ENCODE measurements at places on chromosomes 13 and 19. TPM values are rescaled to one million over a fixed set of nuclear protein-coding genes. Genes with fewer than 3 reads are reported as not detected.

DNA sequence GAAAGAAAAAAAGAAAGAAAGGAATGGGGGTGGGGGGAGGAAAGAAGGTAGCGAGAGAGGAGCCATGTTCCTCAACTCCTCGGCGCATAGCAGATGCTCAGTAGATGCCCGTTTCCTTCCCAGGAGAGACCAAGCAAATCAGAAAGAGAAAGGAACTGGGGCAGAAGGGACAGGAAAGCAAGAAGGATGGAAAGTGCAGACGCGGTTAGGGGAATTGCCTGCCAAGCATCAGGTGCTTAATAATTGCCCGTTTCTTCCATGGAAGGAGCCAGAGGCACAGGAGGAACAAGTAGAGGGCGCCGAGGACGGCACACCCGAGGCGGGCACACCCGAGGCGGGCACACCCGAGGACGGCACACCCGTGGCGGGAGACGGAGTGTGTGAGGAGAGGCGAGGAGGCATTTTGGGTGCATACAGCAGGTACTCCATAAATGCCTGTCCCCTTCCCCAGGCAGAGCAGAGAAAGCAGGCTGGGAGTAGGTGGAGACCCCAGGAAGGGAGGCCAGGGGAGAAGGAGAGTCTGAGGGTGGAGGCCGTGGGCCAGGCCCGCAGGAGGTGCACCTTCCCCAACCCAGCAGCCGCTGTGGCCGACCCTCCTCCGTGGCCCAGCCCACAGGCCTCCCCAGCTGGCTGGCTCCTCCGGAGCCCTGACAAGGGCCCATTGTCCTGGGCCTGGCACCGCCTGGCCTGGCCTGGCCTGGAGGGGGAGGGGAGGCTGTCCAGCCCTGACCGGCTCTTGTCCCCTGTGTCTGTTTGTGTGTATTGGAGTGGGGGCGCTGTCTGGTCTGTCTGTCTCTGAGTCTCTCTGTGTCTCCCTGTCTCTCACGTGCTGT is 14.6 kb downstream of the JOSD2 start:
- peaks cover 2% of the 10 kb centered on the region for H3K4me1 ChIP-seq
- H3K4me3 ChIP-seq = no peak overlapping the region
- H3K36me3 ChIP-seq = no peaks in the 10 kb centered on the region
- DNase-seq = no peak
- no peaks in the 10 kb centered on the region for H3K27me3 ChIP-seq

The LILRB1 gene
- 50.8 TPM for total RNA-seq

DNA sequence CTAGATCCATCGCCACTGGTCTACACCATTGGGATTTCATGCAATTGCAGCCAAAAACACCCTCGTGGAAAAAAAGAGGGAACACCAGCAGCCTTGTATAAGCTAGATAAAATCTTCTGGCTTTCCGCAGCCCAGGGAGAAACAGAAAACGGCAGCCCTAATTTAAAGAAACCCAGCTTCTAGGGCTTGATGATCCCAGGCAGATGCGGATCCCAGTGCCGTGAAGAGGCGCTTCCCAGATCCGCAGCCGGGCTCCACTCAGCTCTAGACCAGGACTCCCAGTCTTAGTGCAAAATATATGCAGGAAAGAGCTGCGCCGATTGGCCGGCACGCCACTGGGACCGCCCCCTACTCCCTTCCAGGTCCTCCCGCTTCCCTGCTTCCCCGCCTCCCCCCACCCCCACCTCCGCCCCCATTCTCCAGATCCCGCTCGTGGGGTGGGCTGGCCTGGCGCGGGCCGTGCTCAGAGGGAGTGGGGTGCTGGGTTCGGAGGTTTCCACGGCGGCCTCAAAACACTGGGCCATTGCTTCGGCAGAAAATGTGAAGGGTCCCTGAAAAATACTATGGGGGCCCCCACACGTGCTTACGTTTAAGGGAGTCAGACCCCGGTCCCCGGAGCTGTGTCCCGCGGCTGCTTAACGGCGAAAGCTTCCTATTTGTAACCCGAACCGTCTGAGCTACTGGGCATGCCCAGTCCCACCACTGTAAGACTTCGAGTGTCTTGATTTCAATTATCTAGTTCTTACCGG is 63.1 kb downstream of the SERP2 start:
- peak overlapping the region; percentile 63 for H3K4me3 ChIP-seq
- H3K4me1 ChIP-seq = peaks cover 77% of the 10 kb centered on the region
- H3K36me3 ChIP-seq = peaks cover 18% of the 10 kb centered on the region
- peak overlapping the region; percentile 98 for H3K27ac ChIP-seq
- H3K27me3 ChIP-seq = no peaks in the 10 kb centered on the region

GRCh38 chr19:5897189-5897969 is 6.2 kb downstream of the NDUFA11 start:
- peaks cover 5% of the 10 kb centered on the region for H3K27me3 ChIP-seq
- H3K27ac ChIP-seq = peak overlapping the region; percentile 77
- peaks cover 38% of the 10 kb centered on the region for H3K36me3 ChIP-seq
- DNase-seq = no peak
- H3K4me3 ChIP-seq = no peak overlapping the region

The PRR22 gene
- 12.1 TPM for total RNA-seq

The CD22 gene
- total RNA-seq = not detected

GRCh38 chr13:60787083-60787482 is 390.1 kb downstream of the TDRD3 start:
- no peak for DNase-seq
- no peak overlapping the region for H3K4me3 ChIP-seq

DNA sequence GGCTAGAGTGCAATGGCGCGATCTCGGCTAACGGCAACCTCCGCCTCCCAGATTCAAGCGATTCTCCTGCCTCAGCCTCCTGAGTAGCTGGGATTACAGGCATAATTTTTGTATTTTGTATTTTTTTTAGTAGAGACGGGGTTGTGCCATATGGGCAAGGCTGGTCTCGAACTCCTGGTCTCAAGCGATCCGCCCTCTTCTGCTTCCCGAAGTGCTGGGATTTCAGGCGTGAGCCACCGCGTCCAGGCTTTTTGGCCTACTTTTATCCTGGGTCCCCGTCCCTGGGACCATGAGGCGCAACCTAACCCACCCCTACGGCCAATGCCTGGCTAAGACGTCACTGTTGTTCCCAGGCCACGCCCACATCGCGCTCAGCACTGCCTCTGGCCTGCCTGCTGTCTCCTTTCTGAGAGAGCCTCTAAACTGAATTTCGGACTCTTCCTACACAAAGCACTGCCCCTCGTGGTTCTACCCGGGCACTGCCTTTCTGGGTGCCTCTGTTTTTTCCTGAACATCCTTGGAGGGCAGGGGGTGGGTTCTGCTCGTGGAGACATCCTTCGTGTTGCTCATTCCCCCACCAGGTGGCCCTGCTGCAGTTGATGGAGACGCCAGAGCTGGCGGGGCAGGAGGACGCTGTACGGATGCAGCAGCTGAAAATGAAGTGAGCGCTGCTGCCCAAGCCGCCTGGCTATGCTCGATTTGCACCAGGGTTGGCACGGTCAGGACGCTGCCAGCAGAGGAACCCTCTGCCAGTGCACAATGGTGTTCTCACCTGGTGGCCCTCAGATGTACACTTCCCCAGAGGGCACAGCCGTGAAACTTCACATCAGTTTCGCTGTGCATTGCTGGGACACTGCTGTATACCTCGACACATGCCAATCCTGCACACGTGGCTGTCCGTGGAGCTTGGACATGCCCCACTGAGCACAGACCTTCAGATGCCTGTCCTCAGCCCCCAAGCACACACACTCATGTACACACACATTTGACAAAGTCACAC is 2.0 kb downstream of the REX1BD start:
- peak; percentile 92 for DNase-seq
- no peak overlapping the region for H3K27ac ChIP-seq
- peaks cover 27% of the 10 kb centered on the region for H3K4me1 ChIP-seq
- peaks cover 16% of the 10 kb centered on the region for H3K36me3 ChIP-seq
- no peak overlapping the region for H3K4me3 ChIP-seq

The SLITRK5 gene
- total RNA-seq = 3.3 TPM

DNA sequence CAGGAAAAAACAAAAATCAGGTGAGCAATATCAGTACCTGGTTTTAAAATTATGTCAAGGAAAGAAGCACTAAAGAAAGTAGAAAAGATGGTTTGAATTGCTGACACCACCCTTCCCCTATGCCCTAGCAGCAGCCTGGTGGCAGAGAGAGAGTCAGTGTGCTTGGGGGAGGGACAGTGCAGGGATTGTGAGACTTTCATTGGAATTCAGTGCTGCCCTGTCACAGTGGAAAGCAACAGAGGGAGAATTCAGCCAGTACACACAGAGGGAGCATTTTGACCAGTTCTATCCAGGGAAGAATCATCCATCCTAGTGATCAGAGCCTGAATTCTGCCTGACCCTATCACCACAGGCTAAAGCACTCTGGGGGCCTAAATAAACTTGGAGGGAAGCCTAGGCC is 222.4 kb upstream of the PCDH17 start:
- H3K27me3 ChIP-seq = no peaks in the 10 kb centered on the region
- no peak for DNase-seq
- no peak overlapping the region for H3K4me3 ChIP-seq
- no peak overlapping the region for H3K27ac ChIP-seq
- H3K4me1 ChIP-seq = no peaks in the 10 kb centered on the region

The MISP gene
- total RNA-seq = 27.7 TPM

DNA sequence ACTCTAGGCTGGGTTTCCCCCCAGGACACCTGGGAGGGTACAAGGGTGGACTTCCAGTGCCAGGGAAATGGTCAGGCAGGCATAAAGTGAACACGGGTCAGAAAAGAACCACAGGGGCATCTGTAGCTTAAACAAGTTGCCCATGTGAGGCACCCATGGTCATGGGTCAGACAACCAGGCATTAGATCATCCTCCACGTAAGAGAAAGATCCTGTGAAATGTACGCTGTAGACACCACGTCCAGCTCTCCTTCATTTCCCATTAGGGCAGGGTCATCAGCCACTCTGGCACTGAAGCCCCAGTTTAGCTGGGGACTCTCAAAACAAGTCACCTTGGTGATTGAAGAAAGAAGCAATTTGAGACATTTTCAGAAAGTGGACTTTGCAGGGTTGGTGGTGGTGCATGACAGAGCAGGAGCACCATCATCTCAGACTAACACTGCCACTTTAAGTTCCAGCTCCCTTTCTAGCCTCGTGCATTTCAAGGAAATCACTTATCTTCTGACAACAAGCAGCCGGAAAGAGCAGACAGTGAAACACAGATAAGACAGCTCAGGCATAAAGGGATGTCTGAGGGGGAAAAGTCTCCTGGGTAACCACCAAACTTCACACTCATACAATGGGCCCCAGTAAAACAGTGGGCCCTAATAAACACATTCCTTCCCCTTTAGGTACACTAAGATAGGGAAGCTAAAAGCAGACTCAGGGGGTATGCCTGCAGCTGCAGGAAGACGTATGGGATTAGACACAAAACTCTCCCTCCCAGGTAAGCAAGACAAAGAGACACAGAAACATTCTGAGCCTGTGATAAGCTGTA is 16.1 kb upstream of the SIGLEC6 start:
- no peak overlapping the region for H3K27ac ChIP-seq
- no peak for DNase-seq
- peaks cover 87% of the 10 kb centered on the region for H3K27me3 ChIP-seq
- H3K4me1 ChIP-seq = no peaks in the 10 kb centered on the region
- H3K4me3 ChIP-seq = no peak overlapping the region
- no peaks in the 10 kb centered on the region for H3K36me3 ChIP-seq

The APOE gene
- total RNA-seq = 13.4 TPM

- H3K36me3 ChIP-seq = peaks cover 3% of the 10 kb centered on the region
- no peaks in the 10 kb centered on the region for H3K4me1 ChIP-seq
- no peak overlapping the region for H3K27ac ChIP-seq
- H3K4me3 ChIP-seq = no peak overlapping the region
- H3K27me3 ChIP-seq = no peaks in the 10 kb centered on the region
These were observed 11.7 kb downstream of the UGGT2 start for GRCh38 chr13:96041326-96042110.

The FRY gene
- 97.1 TPM for total RNA-seq

- peaks cover 100% of the 10 kb centered on the region for H3K4me1 ChIP-seq
- peak overlapping the region; percentile 15 for H3K4me3 ChIP-seq
- H3K27me3 ChIP-seq = peaks cover 6% of the 10 kb centered on the region
- peak; percentile 65 for DNase-seq
These were observed 6.4 kb downstream of the LYL1 start for GRCh38 chr19:13095934-13096927.

The PSG1 gene
- not detected for total RNA-seq

DNA sequence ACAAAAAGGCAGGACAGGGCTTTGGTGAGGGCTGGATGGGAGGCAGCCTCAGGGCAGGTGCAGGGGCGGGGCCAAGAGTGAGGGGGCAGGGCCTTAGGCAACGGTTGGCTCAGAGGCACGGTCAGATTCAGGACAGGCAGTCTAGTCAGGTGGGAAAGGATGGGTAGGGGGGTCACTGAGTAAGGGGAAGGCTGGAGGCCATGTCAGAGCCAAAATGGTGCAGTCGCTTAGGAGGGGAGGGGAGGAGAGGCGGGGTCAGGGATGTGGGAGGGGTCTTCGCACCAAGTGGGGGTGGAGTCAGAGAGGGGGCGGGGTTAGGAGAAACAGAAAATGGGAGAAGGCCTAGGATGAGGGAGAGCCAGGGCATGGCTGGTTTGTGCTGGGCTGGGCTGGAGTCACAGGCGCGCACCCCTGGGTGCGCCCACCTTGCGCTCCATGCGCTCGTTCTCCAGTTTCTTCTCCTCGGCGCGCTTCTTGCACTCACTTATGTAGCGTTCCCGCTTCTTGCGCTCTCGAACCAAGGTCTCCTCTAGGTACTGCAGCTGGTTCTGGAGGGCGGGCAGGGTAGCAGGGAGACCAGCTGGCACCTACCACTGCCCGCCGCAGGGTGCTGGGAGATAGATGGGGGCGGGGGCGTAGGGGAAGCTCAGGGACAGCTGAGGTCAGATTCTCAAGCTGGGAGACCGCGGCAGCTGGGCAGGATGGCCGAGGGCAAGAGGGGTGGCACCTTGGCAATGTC is 6.8 kb upstream of the RGL3 start:
- H3K4me3 ChIP-seq = no peak overlapping the region
- no peak overlapping the region for H3K27ac ChIP-seq
- DNase-seq = no peak
- H3K27me3 ChIP-seq = peaks cover 7% of the 10 kb centered on the region
- peaks cover 24% of the 10 kb centered on the region for H3K4me1 ChIP-seq

The MAST1 gene
- 33.9 TPM for total RNA-seq

DNA sequence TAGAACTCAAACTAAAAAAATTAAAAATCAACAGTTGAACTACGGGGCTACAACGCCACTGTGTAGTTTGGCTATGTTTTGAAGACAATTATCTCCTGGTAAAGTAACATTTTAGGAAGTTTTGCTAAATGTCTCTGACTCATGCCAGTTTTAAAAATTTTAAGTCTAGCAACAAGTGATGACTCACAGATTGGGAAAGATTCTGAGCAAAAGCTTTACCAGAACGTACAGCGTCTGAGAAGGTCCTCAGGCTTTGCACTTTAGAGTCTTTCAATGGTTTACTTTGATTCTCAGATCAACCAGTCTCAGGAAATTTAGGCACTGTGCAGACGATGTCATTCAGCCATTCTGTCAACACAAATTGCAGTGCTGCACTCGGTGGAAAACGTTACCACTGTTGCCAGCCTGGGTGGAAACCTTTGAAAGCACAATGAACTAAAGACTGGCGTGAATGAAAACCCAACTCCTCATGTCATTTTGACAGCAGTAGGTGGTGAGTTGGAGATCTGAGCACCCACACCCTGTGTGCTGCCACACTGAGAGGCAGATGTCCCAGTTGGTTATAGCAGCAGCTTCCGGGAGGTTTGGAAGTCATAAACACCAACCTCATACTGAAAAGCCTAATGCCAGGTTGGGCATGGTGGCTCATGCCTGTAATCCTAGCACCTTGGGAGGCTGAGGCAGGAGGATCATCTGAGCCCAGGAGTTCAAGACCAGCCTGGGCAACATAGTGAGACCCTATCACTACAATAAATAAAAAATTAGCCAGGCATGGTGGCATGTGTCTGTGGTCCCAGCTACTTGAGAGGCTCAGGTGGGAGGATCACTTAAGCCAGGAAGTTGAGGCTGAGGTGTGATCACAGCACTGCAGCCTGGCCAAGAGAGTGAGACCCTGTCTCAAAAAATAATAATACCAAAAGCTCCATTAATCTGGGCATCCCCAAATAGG is 6.3 kb upstream of the WTIP start:
- peaks cover 35% of the 10 kb centered on the region for H3K36me3 ChIP-seq
- H3K27ac ChIP-seq = peak overlapping the region; percentile 43
- no peak overlapping the region for H3K4me3 ChIP-seq

Data from stomach (tissue), 19 donors.